ENCODE measurements at places on chromosomes 13 and 19. TPM values are rescaled to one million over a fixed set of nuclear protein-coding genes. Genes with fewer than 3 reads are reported as not detected.

Gene ALG5
- 51.2 TPM for total RNA-seq

DNA sequence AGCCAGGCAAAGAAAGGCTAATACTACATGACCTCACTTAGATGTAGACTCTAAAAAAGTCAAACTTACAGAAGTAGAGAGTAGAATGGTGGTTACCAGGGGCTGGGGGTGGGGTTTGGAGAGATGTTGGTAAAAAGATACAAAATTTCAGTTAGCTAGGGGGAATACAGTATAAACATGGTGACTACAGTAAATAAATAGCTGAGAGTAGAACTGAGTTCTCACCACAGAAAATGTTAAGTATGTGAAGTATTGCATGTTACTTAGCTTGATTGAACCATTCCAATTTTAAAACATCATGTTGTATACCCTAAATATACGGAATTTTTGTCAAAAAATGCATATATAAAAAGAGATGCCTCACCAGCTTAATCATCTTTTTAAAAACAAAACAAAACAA lies 67.5 kb upstream of the DOCK9 start:
- H3K4me1 ChIP-seq = peaks cover 45% of the 10 kb centered on the region
- no peaks in the 10 kb centered on the region for H3K27me3 ChIP-seq
- DNase-seq = no peak
- peak overlapping the region; percentile 13 for H3K4me3 ChIP-seq

- no peaks in the 10 kb centered on the region for H3K27me3 ChIP-seq
- peaks cover 26% of the 10 kb centered on the region for H3K36me3 ChIP-seq
- H3K4me3 ChIP-seq = no peak overlapping the region
- no peak for DNase-seq
Observed at GRCh38 chr13:48320891-48321510, 17.4 kb downstream of the RB1 start.

- H3K27me3 ChIP-seq = peaks cover 24% of the 10 kb centered on the region
- no peak overlapping the region for H3K27ac ChIP-seq
- H3K36me3 ChIP-seq = no peaks in the 10 kb centered on the region
- DNase-seq = no peak
Observed at GRCh38 chr19:3881272-3882040, 971 bp downstream of the ATCAY start.

GRCh38 chr19:40403262-40403984 lies 9.8 kb downstream of the PRX start:
- peaks cover 20% of the 10 kb centered on the region for H3K4me1 ChIP-seq
- peak; percentile 92 for DNase-seq
- H3K27me3 ChIP-seq = no peaks in the 10 kb centered on the region
- H3K27ac ChIP-seq = no peak overlapping the region

DNA sequence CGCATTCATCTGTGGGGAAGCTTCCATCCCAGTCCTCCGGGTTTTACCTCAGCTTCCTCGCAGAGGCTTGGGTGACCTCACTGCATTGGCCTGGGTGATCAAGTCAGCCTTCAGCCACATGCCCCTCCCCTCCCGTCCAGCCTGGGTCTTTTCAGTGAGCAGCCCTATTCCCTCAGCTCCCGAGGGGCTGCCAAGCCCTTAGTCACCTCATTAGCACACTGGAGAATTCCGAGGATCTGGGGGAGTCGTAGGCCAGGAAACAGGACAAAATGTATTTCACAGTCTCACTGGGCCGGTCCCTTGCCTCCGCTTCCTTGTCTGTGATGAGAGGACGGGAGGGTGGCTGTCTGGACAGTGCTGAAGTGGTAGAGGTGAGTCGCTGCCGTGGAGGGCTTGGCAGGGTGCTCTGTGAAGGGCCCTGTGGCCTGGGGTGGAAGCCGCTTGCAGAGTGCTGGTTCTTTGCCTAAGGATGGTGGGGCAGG lies 19.9 kb downstream of the KDM4B start:
- no peaks in the 10 kb centered on the region for H3K27me3 ChIP-seq
- H3K4me1 ChIP-seq = peaks cover 17% of the 10 kb centered on the region
- peaks cover 12% of the 10 kb centered on the region for H3K36me3 ChIP-seq
- no peak overlapping the region for H3K27ac ChIP-seq

DNA sequence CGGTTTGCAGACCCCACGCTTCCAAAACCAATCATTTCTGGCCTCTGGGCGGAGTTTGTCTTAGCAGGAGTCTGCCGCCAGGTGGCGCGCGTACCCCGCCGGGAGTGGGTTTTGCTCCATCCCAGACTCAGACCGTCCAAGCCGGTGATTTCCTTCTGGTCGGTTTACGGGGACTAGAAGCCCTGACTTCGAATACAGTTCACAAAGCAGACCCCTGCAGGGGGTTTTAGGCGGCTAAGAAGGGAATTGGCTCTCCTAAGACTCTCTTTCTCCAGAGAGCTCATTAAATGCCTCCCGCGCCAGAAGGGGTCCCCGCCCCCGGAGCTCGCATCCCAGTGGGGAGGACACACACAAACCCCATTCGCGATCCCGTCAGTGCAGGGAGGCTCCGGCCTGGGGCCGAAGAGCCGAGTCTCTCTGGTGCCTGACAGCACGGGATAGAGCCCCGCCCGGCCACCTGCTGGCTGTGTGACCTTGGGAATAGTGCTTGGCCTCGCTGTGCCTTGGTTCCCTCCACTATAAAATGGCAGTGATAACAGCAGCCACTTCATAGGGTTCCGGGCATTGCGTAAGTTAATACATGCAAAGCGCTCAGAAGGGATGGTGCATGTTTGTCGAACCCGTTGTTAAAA lies 8.6 kb upstream of the NUP62 start:
- H3K4me3 ChIP-seq = no peak overlapping the region
- DNase-seq = peak; percentile 78
- H3K36me3 ChIP-seq = peaks cover 7% of the 10 kb centered on the region

All from MCF 10A (cell line).